KBM-7 (cell line): ENCODE measurements at places on chromosomes 5 and 9.

DNA sequence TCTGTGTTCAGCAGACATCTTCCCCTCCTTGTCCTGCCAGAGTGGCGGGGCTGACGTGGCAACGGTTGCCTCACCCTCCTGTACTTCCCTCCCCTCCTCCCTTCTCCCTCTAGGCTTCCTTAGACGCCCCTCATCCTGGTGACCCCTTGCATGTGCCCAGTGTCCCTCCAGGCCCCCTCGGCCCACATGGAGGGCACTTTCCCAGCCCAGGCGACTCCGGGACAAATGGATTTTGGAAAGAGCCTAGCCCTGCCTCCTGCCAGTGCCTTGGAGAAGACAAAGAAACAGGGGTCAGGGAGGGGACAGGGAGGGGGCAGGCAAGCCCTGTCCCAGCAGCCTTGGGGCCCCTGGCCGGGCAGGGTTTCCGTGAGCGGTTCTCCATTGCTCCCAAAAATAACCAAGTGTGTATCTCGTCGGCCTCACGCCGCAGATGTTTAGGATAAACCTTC lies 38.3 kb upstream of the NEURL1B start:
- DNase-seq = no peak

GRCh38 chr5:102130386-102130785 lies 165.7 kb downstream of the SLCO4C1 start:
- DNase-seq = no peak

DNA sequence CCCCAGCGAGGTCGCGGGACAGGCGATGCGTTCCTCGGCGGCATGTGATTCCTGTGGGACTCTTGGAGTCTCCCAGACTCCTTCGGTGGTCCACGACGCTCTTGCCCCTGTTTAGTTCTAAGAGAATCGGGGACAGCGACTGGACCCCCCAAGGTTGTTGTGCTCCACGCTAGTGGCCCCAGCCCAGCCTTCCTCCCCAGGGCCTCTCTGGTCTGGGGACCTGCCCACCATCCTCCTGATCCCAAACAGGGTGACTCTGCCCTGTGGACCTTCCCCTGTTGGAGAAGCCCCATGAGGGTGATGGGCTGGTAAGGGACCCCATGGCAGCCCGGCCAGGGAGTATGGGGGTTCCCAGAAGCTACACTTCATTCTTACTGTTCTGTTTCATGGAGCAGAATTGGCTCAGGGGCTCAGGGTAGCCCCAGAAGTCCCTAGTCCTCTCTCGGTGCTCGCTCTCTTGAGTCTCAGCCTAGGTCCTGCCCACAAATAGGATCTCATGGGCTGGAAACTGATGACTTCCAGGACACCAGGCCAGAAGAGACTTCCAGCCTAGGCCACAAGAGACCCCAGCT lies 880 bp downstream of the CARD19 start:
- DNase-seq = no peak

DNA sequence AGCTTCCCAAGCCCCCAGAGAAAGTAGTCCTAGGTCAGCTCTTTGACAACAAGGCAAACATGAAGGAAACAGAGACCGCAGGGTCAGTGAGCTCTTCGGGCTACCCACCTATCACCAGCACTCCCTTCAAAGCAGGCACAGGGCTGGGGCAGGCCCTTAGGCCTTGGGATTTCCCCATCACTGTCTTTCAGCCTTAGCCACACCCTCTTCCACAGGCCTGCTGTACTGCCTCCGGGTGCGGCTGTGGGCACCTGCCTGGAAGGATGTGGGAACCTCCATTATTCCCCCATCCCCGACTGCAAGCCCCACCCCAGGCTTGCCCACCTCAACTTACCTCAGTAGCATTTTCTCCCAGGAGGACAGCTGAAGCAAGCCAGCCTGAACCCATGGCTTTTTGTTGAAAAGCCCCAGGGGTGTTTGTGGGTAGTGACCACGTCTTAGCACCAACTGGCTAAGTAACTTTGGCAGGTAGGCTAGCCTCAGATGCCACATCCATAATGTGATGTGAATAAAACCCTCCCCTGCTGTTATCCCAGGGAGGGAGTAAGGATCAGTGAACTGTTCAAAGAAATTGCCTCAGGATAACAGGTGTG lies 100.2 kb downstream of the PIK3R1 start:
- DNase-seq = no peak

DNA sequence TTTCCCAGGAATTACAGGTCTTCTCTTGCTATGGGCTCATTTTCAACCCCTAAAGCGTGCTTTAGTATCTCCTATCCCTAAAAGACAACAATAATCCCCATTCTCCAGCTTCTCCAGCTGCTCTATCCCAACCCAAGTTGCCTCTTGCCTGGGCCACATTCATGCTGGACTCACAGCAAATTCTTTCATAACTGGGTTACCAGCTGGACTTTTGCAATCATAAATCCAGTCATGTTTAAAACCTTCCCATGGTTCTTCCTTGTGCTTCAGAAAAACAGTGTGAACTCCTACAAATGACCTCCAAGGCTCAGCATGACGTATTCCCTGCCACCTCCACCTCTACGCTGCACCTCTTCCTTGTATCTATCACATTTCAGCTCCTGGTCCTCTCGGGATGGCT lies 346.9 kb downstream of the GADD45G start:
- DNase-seq = no peak

GRCh38 chr5:108481355-108481931 lies 99.5 kb upstream of the FBXL17 start:
- DNase-seq = peak; percentile 53

DNA sequence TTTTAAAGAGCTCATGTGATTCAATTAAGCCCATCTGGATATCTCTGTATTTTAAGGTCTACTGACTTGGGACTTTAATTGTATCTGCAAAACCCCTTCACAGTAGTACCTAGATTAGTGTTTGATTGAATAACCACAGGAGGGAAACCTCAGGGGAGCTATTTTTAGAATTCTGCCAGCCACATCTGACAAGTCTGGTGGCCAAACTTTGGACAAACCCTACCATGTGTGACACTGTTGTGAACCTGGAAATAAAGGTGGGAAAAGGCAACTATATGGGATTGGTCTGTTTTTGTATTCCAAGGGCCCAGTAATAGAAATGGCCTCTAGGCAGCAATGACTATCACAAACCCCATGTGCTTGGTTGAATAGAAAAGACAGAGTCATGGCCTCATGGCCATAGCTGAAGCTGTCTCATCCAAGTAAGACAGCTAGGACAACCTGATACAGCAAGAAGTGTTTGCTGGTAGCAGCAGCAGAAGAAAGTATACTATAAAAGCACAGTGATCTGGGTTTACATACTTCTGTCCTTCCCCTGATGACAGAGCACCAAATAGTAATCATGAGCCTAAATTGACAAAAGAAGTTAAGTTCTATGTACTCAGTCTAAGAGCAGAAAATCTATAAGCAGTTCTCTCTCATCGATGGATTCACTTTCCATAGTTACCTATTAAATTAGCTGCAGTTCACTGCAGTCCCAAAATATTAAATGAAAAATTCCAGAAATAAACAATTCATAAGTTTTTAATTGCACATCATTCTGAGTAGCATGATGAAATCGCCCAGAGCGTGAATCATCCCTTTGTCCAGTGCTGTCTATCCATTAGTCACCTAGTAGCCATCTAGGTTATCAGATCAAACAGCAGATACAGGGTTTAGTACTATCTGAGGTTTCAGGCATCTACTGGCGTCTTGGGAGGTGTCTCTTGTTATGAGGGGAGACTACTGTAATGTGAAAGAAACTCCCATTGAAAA lies 189.8 kb downstream of the ARHGAP26 start:
- DNase-seq = peak; percentile 58

GRCh38 chr5:42875785-42876374 lies 64.2 kb upstream of the SELENOP start:
- DNase-seq = peak; percentile 5

GRCh38 chr5:21236104-21236503 lies 1248.1 kb upstream of the CDH18 start:
- no peak for DNase-seq

DNA sequence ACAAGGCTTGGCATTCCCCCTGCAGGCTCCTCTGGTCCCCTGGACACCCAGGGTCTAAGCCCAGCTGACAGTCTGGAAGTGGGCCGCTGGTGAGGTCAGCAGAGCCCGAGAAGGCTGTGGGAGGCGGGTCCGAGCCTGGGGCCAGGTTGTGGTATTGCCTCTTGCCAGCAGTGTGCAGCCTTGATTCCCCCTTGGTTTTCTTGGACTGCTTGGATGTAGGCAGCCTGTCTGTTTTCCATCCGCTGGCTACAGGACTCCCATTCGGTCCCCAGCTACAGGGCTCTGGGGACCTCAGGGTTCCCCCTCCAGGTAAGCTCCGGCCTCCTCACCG lies 1.6 kb downstream of the AIF1L start:
- DNase-seq = no peak

DNA sequence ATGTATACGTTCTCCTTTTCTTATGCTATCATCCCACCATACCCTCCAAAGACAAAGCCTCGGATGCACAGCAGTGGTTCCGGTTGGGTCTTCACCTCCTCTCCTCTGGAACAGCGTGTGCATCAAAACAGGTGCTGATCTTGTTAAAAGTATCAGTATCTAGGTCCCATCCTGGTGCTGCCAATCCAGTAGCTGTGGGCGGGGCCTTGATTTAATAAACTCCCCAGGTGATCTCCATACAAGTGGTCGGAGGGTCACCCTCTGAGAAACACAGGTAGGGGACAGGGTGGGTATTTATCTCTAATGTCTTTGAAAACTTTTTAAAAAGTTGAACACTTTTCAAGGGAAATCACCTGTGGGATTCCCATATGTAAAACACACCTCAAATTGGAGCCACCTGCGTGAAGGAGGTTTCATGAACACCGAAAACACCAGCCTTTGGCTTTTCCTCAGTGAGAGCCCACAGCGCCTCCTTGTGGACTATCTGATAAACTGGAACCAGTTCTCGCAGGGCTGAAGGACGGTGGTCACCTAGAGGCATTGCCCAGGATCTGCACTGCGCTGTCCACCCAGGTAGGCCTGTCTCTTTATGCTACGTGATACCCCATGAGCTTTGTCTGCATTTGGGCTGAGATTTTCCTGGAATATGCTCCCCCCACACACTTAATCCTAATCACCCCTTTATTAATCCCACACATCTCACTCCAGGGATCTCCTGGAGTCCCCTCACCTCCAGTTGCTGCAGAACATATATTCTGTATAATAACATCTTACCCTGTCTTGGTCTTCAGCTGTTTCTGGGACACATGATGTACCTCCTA lies 80.5 kb upstream of the EPB41L4B start:
- peak; percentile 60 for DNase-seq

DNA sequence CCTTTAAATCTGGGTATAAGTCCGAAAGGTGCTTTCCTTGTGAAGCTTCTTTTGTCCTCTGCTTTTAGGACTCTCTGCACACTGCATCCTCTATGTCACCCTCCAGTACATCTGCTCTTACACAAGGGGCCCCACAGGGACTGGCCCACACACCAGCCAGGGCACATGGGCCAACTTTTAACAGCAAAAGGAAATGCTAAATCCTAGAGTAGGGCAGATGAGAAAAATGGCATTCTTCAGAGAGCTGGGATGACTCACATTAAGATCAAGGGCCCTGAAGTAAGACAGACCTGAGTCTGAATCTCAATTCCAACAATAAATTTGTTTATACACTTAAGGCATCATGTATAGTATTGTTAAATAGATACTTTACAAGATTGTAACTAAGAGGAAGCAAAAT lies 40.3 kb upstream of the CDKN2B start:
- peak; percentile 21 for DNase-seq

GRCh38 chr9:21810388-21810787 lies 8.0 kb downstream of the MTAP start:
- no peak for DNase-seq

- peak; percentile 91 for DNase-seq
These were observed 2.9 kb upstream of the NXNL2 start for GRCh38 chr9:88531920-88532698.

GRCh38 chr5:34709861-34710673 lies 53.9 kb downstream of the RAI14 start:
- no peak for DNase-seq

GRCh38 chr9:136725612-136726011 lies 13.2 kb downstream of the DIPK1B start:
- no peak for DNase-seq

DNA sequence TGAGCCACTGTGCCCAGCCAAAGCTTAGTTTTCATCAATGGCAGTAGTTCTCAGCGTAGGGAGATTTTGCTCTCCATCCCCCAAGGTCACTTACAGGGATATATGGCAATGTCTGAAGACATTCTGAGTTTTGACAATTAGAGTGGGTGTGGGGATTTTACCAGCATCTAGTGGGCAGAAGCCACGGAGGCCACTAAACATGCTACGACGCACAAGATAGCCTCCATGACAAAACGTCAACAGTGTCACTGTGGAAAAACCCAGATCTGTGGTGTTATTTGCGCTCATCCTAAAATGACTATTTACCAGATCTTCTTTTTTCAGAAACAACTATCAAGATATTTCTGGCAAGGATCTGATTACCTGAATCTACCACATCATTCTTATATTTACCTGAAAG lies 68.2 kb downstream of the CDC14B start:
- no peak for DNase-seq

- no peak for DNase-seq
These were observed 257.6 kb downstream of the TAF11L14 start for GRCh38 chr5:17891881-17892280.

- no peak for DNase-seq
These were observed 311.9 kb downstream of the MAN2A1 start for GRCh38 chr5:110001648-110002047.

DNA sequence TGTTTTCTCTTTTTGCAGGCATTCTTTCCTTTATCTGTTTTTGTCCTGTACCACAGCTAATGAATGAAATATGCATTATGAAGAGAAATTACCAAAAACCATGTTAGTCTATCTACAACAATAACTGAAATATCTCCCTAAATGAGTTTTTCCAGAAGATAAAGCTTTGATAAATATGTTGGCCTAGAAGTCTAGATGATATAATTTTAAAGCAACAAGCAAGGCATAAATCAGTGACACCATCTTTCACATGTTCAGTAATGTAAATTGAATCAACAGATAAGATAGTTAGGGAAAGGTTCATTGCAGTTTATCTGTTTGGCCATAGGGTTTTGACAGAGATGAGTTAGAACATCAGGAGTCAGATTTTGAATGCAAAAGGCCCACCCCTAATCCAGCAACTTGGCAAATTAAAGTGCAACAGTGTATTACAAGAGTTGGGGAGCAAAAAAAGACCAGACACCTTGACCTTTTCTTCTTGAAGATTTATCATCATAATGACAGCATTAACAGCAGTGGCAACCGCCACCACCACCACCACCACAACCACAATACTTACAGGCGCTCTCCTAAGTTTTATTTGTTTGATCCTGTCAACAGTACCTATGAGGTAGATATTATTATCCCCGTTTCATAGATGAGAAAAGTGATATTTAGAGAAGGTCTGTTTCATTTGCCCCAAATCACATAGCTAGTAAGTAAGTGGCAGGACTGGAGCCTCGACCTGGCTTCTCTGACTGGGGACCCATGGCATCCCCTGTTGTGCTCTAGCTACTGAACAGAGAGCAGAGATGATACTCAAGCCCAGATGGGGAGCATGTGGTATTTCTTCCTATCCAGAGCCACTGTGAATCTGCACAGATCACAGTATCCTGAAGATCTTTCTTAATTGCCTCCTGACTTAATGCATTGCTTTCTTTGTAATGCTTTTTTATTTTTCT lies 122.8 kb upstream of the DHFR start:
- DNase-seq = no peak

GRCh38 chr9:136054798-136055714 lies 40.0 kb downstream of the NACC2 start:
- no peak for DNase-seq
